ENCODE measurements at places on chromosomes 13 and 19.

GRCh38 chr19:48646722-48647216 is 782 bp upstream of the CA11 start:
- no peak for DNase-seq

DNA sequence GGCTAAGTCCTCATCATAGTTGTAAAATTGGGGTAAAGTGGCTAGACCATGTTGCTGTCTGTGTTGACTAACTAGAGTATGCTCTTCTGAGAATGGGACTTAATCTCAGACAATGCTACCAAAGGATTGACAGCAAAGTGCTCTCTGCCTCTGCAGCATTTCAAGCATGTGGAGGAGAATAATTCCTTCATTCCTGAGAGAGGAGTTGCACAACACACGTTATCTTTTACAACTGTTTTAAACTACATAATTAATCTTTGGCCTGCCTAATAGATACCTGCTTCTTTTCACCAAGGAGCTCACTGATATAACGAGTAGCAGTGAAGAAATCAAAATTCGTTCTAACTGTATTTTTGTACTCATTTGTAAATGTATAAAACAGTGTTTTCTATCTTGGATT is 2172.2 kb downstream of the PCDH9 start:
- DNase-seq = no peak

DNA sequence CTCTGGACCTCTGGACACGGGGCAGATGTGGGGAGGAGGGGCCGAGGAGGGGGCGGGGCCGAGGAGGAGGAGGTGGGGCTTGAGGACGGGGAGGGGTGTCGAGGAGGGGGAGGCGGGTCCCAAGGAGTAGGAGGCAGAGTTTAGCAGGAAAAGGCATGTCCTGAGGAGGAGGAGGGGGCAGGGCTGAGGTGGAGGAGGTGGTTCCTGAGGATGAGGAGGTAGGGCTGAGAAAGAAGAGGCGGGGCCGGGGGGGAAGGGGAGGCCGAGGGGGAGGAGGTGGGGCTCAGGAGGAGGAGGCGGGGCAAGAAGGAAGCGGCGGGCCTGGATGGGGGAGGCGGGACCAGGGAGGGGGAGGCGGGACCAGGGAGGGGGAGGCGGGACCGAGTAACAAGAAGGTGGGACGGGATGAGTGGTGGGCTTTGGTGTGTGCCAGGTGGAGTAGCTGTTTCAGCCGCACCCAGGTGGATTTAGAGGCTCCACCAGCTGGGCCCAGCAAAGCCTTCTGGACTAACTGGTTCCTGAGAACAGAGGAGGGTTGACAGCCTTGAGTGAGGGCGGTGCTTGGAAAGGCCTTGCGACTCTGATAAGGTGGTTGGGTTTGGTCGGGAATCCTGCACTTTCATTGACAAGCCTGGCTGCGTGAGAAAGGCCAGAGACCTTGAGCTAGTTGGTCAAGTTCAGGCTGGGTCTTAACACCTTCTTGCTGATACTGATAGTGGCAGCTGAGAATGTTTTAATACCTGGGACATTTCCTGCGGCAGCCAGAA is 7.7 kb downstream of the TECR start:
- DNase-seq = no peak

DNA sequence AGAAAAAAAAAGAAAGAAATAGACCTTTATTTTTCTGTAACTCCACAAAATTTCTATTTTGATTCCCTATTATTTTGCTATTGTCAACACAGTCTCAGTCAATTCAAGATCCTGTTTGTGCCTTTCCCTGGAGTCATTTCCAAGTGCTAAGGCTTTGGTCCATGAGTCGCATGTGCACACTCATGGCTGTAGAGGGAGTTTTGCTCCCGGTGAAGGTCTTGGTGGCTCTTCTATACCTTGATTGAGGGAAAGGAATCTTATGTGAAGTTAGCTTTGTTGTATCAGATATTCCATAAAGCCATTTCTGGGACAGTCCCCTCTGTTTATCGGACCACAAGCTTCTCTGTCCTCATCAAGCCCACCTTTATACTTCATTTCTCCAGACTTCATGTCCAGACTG is 58.7 kb upstream of the ALOX5AP start:
- no peak for DNase-seq

GRCh38 chr13:37863708-37864107 is 5.9 kb downstream of the TRPC4 start:
- no peak for DNase-seq

GRCh38 chr13:21518617-21519144 is 59.6 kb upstream of the ZDHHC20 start:
- no peak for DNase-seq

- DNase-seq = no peak
These were observed 19.4 kb upstream of the EIF3G start for GRCh38 chr19:10138879-10139795.

GRCh38 chr13:20460761-20461160 is 64.9 kb downstream of the CRYL1 start:
- DNase-seq = no peak

- no peak for DNase-seq
These were observed 697.5 kb upstream of the PCDH20 start for GRCh38 chr13:62113179-62113578.

- DNase-seq = no peak
These were observed 400.1 kb downstream of the TDRD3 start for GRCh38 chr13:60797112-60797511.

- no peak for DNase-seq
These were observed 2.9 kb upstream of the CERS1 start for GRCh38 chr19:18898607-18899408.

DNA sequence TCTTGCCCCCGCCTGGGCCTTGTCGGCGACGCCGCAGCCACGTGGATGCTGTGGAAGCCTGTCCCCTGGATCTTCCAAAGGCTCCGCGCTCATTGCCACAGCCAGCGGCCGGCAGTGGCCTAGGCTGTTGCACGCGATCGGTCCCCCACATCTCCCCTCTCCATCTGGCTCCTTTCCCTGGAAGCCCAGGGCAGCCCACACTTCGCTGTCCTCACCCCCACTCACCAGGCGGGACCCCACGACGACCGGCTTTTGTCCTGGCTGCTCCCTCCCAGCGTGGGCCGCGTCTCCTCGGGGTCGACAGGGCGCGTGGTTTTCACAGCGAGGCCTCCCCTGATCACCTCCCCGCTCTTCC is 605 bp upstream of the TEX30 start:
- DNase-seq = no peak

DNA sequence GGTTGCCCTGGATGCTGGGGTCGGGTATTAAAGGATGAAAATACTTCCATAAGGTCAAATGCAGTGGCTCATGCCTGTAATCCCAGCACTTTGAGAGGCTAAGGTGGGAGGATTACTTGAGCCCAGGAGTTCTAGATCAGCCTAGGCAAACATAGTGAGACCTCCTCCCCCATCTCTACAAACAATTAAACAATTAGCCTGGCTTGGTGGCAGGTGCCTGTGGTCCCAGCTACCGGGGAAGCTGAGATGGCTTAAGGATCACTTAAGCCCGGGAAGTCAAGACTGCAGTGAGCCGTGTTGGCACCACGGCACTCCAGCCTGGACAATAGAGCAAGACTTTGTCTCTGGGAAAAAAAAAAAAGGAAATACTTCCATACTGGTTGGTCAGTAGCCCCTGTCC is 1.5 kb downstream of the KLK11 start:
- DNase-seq = no peak

DNA sequence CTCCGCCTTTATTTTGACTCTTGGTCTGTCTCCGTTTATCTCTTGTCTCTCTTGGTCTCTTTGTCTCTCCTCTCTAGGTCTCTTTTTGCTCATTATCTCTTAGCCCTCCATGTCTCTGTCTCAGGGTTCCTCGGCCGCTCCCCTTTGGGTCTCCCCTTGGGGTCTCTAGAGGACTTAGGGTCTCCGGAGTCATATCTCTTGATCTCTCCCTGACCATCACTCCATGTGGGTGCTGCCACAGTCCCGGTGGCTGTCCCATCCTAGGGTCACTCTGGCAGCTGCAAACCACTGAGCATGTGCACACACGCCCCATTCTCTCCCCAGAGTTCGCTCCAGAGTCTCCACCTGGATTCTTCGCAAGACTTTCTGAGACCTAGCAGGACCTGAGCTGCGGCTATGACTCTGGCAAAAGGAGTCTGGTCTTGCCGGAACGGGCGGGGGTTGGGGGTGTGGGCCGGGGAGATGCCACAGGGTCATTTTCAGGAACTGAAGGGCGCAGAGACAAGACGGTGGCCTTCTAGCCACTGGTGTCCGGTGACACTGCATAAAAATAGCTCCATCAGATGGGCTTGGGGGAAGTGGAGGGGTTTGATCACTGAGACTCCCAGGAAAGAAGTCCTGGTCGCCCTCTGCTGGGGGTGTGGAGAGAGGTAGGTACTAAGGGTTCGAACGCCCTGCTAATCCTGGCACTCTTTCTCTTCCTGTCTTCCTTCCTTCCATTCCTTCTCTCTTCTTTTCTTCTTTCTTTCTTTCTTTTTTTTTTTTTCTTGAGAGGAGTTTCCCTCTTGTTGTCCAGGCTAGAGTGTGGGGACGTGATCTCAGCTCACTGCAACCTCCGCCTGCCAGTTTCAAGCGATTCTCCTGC is 1.2 kb upstream of the KCNA7 start:
- no peak for DNase-seq

DNA sequence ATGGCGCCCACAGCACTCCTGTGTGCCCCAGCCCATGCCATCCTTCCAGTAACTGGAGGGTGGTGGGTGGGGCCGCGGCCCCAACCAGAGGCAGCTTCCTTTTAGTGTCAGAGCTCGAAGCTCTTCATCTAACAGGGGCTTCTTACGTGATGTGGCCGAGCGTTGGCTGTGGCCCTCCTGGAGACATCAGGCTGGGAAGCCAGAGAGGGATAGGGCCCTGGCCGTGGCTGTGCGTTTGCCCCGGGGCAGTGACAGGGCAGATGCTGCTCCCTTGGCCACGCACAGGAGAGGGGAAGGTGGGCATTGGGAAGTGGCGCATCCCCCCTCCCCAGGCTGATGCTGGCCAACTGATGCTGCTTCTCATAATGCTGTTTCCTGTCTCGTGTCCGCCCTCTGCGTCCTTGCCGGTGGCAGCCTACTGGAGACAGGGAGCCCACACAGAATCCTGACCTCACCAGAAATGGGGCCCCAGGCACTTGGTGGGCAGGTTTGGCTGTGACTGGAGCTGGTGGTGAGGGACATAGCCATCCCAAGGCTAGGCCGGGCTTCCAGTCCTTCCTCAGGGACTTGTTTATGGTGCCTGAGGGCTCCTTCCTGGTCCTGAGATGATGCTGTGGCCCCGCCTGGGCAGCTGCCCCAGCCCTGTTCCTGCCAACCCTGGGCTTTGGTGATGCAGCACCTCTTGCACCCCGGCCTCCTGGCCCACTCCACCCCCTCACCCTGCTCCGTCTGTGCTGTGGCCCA is 34.3 kb downstream of the ATP4B start:
- DNase-seq = peak; percentile 77

DNA sequence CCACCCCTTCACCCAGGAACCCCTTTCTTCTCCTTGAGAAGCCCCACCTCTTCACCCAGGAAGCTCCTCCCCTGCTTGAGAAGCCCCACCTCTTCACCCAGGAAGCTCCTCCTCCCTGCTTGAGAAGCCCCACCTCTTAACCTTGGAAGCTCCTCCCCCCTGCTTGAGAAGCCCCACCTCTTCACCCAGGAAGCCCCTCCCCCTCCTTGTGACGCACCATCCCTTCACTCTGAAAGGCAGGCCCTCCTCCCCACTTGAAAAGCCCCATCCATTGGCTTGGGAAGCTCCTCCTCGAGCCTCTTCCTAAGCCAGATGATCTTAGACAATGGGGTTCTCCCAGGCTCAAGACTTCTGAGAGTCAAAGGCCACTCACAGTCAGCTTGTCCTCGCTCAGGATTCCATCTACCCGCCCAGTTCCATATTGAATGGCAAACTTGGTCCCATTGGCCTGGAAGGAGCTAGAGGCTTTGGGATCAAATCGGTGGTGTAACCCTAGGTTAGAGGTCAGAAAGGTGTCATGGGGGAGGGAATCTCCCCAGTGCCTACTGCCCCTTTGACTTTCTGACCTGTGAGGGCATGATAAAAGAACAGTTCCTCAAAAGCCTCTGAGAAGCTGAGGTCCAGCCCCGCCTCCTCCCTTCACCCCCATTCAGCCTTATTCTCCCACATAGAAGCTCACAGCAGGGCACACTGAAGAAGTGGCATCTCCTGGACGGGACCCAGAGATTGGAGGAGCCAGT is 4.0 kb downstream of the NAPSA start:
- DNase-seq = peak; percentile 4

- DNase-seq = no peak
These were observed 32.5 kb downstream of the ZC3H4 start for GRCh38 chr19:47081095-47081494.

GRCh38 chr19:55600662-55601028 is 557 bp downstream of the ZNF524 start:
- DNase-seq = no peak

DNA sequence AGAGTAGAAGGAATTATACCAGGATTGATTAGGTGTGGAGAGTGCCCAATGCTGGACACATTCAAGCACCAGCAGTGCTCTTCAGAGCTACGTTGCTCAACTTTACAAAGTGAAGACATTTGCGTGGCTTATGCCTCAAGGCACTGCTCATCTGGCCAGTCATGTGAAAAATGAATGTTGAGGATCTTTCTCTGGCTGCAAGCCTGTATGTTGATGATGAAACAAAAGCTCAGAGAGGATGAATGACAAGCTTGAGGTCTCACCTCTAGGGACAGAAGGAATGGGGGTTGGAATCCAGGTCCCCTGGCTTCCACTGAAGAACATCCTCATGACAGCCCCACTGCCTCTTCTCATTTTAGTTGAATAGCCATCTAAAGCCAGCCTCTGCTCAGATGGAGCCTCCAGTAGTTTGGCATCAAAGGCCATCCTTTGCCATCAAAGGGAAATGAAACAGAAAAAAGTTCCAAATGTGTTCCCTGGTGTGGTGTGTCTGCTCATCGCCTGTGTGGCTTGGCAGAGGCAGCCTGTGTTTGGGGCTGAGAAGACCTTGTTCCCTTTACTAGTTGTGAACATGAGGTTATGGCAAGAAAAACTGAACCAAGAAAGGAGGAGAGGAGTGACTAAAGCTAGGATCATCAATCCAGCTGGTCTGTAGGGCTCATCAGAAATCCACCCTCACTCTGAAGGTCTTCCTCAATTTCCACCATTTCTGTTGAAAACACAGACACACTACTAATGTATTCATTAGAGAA is 114.0 kb upstream of the KL start:
- no peak for DNase-seq

DNA sequence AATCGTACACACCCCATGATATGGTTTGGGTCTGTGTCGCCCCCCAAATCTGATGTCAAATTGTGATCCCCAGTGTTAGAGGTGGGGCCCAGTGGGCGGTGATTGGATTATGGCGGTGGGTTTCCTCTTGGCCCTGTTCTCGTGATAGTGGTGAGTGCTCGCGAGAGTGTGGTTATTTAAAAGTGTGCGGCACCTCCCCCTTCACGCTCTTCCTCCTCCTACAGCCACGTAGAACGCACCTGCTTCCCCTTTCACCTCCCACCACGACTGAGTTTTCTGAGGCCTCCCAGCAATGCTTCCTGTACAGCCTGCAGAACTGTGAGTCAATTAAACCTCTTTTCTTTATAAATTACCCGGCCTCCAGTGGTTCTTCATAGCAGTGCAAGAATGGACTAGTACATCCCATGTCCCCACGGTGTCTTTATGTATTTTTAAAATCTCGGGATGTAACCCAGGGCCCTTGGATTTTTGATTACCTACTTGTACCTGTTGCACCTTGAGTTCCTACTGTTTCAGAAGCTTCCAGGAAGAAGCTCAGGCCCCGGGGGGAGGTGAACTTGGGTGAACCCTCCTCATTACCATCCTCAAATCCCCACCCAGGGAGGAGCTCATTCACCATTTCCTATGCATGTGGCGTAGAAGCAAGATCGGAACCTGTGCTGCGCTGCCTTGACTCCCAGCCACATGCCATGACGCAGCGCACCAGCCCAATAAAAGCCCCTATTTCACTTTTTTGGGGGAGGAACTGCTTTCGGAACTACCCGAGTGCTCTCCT is 52.4 kb downstream of the TEX29 start:
- no peak for DNase-seq
